Activated naive CD4-positive, alpha-beta T cell treated with anti-CD3 and anti-CD28 coated beads, Interleukin-2, amount 50 U/mL, for 16 hours (primary cell): ENCODE measurements at places on chromosomes 2 and 18.

GRCh38 chr18:45549290-45549689 is 66.0 kb upstream of the SLC14A2 start:
- DNase-seq = no peak

GRCh38 chr2:72349016-72349415 is 201.4 kb upstream of the CYP26B1 start:
- DNase-seq = no peak

DNA sequence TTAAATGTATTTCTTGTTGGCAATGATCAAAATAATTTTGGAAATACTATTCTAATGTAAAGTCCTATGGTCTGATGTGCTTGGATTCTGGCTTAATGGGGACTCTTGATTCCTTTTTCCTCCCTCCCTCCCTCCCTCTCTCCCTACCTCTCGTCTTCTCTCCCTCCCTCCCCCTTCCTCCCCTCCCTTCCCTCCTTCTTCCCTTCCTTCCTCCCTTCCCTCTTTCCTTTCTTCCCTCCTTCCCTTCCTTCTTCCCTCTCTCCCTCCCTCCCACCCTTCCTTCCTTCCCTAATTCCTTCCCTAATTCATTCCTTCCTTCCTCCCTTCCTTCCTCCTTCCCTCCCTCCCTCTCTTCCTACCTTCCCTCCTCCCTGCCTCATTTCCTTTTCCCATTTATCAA is 19.9 kb upstream of the NCKAP5 start:
- DNase-seq = no peak

GRCh38 chr18:499776-500631 is 497 bp downstream of the COLEC12 start:
- no peak for DNase-seq

DNA sequence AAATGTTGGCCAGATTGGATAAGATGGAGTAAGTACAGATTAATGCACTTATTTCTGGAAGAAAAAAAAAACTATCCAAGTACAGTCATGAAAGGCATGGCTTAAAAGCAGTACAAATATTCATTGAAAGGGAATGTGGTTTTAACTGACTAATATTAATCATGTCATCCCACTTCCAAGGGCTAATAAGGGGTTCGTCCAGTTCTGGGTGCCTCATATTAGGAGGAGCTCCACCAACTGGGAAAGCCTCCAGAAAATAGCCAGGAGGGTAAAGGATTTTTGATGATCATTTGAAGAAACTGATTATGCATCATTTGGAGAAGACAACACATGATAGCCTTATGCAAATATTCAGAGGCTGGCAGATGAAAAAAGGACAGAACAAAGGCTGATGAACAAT is 115.2 kb upstream of the ARL5A start:
- DNase-seq = no peak

- no peak for DNase-seq
These were observed 170.0 kb upstream of the COPS8 start for GRCh38 chr2:236915726-236916125.

- DNase-seq = peak; percentile 15
These were observed 834 bp upstream of the BUB1 start for GRCh38 chr2:110678457-110679336.

GRCh38 chr2:199704358-199705238 is 146.4 kb downstream of the FTCDNL1 start:
- no peak for DNase-seq

DNA sequence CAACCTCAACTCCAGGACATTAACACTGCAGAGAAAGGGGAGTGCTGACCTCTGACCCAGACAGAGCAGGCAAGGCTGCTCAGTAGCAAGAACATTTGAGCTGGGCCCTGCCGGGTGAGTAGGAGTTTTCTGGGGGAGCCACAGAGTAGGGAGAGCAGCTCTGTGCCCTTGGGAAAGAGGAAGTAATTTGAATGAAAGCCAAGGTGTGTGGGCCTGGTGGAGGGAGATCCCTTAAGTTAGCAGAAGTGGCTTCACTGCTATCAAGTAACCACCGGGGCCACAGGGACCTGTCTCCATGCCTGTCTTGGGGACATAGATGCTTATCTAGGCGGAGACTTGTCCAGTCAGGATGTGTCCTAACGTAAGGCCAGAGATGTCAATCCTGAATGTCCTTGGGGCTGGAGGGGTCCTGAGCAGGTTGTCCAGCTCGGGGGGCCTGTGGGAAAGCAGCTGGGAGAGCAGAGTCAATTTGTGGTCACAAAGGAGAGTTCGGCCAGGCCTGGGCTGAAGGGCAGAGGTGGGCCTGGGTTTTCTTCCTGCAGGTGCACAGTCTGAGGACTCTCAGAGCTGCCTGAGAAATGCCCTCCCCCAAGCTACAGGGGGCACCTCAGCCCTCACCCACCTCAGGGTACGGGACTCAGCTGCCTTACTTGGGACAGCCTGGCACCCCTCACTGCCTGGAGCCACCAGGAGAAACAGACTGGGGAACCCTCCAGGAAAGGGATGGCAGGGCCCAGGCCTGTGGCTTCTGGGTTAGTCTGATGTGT is 15.0 kb upstream of the OTOF start:
- no peak for DNase-seq

- peak; percentile 17 for DNase-seq
These were observed 153.5 kb downstream of the ARHGAP15 start for GRCh38 chr2:143282684-143283083.

DNA sequence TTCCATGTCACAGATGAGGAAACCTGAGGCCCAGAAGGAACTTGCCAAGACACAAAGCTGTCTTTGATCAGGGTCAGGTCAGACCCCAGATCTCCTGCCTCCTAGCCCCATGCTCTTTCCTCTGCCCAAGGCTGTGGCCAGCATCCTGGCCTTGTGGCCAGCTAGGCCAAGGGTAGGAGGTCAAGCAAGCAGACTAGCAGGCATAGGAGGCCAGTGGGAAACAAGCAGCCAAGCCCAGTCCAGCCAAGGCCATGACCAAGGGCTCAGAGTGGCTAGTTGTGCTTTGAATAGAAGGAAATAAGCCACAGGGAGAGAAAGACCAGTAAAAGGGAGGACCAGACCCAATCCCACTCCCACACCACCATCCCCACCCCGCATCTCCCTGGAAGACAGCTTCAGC is 30.4 kb downstream of the KCNK3 start:
- DNase-seq = no peak

GRCh38 chr2:3170792-3171455 is 206.7 kb downstream of the EIPR1 start:
- DNase-seq = no peak

GRCh38 chr2:160418398-160418765 is 75.2 kb downstream of the RBMS1 start:
- DNase-seq = no peak

GRCh38 chr2:100124761-100125160 is 17.6 kb downstream of the AFF3 start:
- no peak for DNase-seq

DNA sequence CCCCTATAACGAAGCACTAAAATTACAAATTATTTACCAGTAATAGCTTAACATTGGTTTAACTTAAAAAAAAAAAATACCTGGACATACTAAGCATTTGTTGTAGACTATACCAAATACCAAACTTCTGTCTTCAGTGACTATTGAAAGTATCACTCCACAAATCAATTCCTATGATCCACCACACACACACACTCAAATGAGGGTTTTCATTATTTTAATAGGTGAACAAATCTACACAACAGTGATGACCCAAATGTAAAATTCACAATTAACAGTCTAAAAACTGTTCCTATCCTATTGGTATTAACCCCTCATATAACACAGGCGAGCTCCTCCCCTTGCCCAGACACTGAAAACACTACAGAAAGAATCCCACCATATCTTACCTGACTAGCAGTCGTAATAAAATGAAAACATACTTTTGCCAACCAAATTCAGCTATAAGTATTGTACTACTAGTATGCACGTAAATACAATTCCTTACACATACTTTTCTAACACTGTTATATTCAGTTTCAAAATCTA is 2.5 kb downstream of the SP3 start:
- DNase-seq = no peak

DNA sequence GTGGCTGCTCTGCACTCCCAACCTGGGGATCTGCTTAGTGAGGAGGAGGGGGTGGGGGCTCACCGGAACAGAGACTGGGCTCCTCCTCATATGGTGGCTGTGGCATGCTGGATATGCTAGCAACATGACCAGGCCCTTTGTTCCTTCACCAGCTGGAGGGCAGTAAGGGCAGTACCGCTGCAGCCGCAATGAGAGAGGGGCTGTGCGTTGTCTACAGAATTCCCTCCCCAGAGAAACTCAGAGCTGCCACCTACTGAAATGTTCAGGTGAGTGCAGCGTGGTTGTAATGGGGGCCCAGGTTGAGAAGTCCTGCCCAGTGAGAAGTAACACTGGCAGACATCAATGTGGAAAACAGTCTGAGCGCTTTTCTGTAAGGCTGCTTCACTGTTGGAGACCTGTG is 1211.9 kb upstream of the NXPH2 start:
- DNase-seq = no peak

DNA sequence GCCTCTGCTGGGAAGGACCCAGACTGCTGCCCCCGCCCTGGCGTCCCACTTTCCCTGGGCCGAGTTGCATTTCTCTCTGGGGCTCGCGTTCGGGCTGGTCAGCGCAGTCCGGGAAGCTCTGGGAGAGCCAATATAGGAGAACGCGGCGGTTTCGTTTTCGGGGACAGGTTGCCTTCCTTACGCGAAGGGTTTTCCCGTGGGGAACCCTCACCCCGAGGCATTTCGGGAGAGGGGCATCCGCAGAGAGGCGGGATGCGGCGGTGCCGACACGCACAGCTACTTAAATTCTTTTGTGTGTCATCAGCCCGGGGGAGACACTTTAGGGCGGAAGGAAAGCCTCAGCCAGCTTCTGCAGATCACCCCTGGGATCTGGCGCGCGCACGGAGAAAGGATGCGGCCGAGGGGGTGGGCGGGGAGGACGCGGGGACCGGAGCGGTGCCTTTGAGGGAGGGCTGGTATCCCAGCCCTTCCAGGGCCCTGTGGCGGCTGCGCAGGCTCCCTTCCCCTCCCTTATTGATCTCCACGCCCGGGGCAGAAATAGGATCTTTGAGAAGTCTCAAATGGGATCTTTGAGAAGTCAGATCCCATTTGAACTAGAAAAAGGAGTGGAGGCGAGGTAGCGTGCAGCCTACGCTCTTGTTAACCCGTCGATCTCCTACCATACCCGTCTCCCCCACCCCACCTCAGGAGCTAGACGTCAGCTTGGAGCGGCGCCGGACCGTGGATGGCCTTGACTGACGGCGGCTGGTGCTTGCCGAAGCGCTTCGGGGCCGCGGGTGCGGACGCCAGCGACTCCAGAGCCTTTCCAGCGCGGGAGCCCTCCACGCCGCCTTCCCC is 1.2 kb downstream of the GATA6 start:
- no peak for DNase-seq

DNA sequence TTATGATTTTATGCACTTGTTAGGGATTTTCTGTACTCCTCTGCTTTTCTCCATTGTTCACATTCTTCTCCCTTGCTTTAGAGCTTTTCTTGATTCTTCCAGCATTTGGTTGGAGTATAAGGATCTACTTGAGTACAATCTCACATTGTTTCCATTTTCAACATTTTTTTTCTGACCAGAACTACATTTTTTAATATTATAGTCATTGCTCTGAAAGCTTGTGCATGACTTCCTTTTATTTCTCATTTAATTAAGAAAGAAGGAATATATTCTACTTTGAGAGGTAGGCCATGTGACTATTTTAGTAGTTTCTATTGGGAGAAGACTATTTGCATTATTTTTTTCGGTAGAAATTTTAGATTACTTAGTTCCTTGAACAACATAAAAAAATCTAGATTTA is 200.4 kb downstream of the TMEM247 start:
- no peak for DNase-seq

DNA sequence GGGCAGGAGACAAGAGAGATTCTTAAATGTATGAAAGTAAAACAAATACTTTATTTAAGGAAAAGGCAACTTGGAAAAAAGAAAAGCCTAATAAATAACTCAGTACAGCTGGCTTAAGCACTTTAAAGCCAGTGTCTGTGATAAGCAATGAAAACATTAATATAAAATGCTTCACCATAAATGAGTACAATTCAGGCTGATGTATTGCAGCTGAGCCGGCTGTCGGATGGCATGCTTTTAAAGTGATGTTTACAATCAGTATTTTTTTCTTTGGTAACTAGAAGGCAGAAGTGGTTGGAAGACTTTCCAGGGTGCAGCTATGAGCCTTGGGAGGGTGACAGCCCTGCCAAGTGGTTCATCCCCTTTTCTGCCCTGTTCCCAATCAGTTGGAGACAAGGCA is 58.7 kb upstream of the CELF4 start:
- DNase-seq = no peak

GRCh38 chr2:63050334-63051041 is at the start of gene OTX1:
Gene OTX1 (plus strand): TSS chr2:63050830. CDS start chr2:63052991, 2,161 bp downstream.
- peak; percentile 47 for DNase-seq

- DNase-seq = no peak
These were observed 83.1 kb downstream of the MBD5 start for GRCh38 chr2:148103946-148104345.

DNA sequence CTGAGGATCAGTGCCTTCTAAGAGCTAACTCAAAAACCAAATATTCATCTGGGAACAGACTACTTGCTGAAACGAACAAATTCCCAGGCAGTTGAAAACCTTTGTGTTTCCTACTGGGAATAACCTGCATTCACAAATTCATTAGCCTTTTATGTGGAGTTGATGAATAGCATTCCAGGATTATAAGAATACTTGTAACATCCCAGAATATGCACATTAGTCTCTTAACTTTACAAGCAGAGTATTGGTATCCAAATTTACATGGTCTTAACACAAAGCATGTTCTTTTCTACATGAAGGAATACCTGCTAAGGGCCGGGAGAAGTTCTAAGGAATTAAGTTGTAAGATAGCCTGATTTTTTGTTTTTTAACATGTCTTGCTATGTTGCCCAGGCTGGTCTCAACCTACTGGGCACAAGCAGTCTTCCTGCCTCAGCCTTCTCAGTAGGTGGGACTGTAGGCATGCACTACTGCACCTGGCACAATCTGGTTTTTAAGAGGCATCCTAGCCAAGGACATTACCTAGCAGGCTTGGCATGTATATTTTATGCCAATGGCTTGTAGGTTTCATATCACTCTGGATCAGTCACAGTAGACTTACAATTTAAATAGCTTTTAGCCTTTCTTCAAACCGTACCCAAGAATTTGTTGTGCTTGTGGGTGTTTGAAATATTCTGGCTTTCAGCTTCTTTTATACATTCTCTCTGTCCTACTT is 50.7 kb downstream of the MGAT5 start:
- DNase-seq = no peak

DNA sequence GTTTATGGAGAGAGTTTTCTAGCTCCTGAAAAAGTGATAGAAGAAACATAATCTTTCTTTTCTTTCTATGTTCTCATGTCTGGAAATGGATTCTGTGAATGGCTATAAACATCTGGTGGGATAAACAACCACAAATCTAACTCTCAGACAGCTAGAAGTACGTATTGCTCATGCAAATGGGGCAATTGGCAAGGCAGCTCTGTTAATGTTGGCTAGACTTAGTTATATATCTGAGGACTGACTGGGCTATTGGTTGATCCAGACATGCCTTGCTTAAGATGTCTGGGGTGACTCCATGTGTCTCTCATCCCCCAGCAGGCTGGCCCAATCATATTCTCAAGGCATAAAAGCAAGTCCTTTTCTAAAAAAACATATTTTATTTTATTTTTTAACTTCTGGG is 939.2 kb upstream of the NRXN1 start:
- no peak for DNase-seq

- DNase-seq = no peak
These were observed 99.5 kb upstream of the AGAP1 start for GRCh38 chr2:235394278-235394828.
